ENCODE measurements at places on chromosomes 7 and 10.

DNA sequence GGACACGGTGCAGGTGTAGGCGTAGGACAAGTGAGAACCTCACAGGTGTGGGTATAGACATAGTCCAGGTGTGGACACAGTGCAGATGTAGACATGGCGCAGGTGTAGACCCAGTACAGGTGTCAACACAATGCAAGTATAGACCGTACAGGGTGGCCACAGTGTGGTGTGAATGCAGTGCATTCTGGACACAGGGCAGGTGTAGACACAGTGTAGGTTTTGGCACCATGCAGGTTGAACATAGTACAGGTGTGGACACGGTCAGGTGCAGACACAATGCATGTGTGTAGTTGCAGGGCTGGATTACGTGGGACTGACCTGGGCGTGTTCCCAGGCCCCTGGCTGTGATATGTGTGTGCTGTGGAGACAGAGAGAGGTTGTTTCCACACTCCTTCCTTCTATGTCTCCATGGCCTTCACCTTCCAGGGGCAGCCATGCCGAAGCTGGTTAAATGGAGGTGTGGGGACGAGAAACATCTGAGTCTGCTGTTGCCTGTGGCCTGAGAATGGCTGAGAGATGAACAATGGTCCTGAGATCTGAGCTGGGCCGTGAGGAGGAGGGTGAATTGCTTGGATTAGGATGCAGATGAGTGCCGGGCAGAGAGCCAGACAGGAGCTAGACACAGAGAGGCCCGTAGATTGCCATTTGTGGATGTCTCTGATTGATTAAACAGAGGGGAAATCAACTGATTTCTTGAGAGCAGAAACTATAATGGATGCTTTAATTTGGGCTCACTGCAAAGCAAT, 343.9 kb upstream of the SHH start:
- no peak for DNase-seq

DNA sequence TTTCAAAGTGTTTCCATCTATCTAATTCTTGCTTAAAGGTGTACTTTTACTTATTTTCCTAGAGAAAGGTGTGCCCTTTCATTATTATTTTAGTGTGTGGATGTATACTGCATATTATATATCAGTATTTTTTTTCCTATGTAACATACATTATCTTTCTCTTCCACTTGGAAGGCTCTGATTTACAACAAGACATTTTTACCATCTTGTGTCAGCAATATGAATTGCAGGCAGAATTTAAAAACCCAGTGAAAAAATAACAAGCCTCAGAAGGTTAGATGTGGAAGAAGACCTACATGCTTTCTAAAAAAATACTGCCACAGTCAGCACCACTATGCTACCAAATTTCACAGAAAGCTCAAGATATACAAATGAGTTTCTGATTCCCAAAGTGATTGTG, 327.7 kb upstream of the STEAP1 start:
- no peak for DNase-seq

DNA sequence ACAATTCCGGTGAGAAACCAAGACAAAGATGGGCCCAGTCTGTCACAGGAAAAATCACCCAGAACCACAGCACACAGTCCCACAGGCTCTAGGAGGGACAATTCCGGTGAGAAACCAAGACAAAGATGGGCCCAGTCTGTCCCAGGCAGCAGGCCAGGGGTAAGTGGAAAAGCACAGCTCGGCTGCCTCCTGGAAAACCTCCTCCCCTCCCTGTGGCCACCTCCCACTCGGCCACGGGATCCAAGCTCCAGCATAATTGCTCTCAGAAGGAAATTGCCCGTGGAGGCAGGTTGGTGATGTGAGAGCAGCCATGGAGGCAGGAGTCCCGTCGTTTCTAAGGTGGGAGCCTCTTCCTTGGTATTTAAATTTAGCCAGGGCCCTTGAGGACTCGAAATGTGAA, 95.7 kb downstream of the PLXNA4 start:
- peak; percentile 43 for DNase-seq

DNA sequence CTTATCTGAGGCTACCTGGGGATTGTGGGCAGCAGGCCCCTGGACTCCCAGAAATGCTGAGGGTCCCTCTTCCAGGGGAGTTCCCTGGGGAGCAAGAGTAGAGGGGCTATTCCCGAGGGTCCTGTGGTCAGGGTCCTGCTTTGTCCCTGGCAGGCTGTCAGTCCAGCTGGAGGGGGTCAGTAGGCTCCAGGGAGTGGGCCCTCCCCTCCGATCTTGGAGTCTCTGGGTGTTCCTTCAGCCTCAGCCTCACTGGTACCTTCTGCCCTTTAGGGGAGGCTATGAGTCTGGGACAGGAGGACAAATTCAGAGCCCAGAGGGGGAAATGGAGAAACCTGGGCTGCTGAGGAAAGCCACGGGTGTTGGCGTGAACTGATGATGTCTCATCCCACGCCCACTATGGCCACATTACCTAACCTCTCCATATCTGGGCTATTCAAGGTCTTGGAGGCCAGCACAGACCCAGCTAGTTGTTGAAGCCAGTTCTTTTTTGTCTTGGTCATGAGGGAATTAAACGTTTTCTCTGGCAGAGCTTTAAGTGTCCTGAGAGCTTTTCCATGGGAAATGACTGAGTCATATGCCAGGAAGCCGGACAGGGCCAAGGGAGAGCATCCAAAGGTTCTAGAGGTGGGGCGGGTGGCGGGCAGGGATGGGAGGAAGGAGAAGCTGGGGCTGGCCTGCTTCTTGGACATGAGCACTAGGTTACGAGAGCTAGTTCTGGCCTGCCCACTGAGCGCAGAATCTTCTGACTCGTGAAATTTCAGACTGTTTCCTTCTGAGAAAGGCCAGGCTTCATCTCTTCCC, 6.2 kb downstream of the CALHM2 start:
- DNase-seq: no peak

- no peak for DNase-seq
These were observed 71.6 kb upstream of the ANKRD1 start for GRCh38 chr10:90992462-90992861.

DNA sequence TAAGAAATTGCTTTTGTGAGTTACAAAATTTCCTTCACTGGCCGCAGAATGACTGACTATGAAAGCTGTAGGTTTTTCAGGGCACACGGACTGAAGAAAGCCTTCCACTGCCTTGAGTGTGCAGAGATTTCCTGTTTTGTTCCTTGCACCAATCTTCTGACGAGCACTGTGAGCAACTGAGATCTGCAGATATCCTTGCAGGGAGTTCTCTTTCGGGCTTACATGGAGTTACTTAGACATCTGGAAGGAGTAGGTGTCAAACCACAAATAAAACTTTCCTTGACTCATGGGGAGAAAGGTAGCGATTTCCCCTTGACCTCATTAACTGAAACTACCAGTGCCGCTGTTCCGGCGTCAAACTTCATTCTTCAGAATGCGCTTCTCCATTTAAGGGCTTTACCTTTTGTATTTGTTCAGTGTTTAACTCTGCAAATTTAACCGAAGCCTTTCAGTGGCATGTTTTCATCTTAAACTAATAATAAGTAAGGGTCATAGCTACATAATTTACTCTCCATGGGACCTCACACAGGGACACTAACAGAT, 1175.3 kb downstream of the GATA3 start:
- DNase-seq: no peak

GRCh38 chr10:489330-489729, 200.1 kb downstream of the DIP2C start:
- no peak for DNase-seq

Measured in NCI-H187 treated with DMSO at 0.1 percent for 48 hours (cell line).